ENCODE measurements at places on chromosomes 7 and 10.

- no peak for DNase-seq
Measured at GRCh38 chr7:141674702-141675101, 27.3 kb downstream of the DENND11 start.

GRCh38 chr7:140509789-140510188 lies 30.5 kb upstream of the MKRN1 start:
- DNase-seq: no peak

DNA sequence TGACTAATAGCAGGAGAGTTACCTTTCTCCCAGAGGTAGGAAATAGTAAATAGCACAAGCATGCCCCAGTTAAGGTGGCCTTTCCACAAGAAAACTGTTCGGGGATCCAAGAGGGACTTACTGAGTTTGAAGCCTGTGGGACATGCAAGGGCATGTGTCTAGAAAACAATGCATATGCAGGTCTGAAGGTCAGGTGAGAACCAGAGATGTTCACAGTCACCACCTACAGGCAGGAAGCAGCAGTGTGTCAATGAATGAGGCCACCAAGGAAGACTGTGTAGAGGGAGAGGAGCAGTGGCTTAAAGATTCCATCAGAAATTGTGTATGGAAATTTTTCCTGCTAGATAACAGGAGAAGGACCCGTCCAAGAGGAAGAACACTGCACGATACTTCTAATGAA lies 66.0 kb downstream of the CALD1 start:
- DNase-seq: no peak

GRCh38 chr10:71112138-71112785 lies 100.1 kb upstream of the UNC5B start:
- DNase-seq: no peak

- no peak for DNase-seq
Measured at GRCh38 chr10:71581376-71581775, 138.2 kb downstream of the C10orf105 start.
